ENCODE measurements at places on chromosomes 4 and X.

DNA sequence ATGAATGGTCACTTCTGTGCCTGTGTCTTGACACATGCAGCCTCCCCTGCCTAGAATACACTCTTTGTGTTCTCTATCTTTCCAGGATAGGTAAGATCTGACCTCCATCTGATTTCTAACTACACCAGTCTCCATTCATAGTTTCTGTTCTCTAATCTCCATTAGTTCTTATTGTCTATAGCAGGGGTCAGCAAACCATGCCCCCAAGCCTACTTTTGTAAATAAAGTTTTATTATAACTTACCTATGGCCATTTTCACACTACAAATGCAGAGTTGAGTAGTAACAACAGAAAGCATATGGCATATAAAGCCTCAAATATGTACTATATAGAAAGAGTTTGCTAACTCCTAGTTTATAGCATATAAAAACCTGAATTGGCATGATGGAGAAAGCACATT, 37.6 kb upstream of the H2AZ1 start:
- DNase-seq: no peak

DNA sequence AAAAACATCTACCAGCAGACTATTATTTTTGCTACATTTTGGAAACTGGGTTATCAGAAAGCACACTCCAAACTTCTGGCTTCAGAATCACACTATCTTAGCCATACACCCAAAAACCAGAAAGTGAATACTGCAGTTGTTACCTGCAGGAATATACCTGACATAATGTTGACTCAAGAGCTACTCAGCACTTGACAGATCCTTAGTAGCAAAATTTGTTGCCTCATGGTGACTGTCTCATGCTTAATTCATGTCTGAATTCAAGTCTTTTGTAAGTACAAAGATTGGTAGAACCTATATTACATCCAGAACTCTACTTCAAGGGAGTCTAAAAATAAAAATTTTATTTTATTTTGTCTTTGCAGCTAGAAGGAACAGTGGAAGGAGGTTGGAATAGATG, 140.2 kb upstream of the GYPA start:
- no peak for DNase-seq

DNA sequence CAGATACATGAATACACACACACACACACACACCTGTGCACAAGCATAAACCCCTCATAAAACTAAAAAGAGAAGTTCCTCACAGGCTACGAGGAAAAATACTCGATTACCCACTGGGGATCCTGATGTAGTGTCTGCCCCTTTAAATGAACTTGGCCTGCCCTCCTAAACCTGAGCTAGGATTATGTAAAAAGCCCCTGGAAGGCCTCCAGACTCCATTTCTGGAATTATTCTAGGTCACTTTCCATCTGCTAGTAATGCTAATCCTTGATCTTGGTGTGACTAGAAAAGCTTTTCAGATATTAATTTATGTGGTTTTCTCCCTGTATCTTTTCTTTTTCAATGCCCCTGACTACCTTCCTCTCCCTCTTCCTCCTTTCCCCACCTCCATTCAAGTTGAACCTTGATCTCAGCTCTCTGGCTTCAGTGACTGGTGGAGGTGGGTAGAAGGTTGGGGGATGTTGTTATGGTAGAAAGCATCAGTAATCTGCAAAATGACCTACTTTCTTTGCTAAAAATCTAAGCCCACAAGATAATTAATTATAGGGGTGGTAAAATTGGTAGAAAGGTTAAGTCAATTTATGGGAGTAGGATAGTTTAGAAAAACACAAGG, 25.5 kb upstream of the ZNF330 start:
- no peak for DNase-seq

- no peak for DNase-seq
These were observed 18.1 kb downstream of the HMGB2 start for GRCh38 chr4:173316060-173316459.

DNA sequence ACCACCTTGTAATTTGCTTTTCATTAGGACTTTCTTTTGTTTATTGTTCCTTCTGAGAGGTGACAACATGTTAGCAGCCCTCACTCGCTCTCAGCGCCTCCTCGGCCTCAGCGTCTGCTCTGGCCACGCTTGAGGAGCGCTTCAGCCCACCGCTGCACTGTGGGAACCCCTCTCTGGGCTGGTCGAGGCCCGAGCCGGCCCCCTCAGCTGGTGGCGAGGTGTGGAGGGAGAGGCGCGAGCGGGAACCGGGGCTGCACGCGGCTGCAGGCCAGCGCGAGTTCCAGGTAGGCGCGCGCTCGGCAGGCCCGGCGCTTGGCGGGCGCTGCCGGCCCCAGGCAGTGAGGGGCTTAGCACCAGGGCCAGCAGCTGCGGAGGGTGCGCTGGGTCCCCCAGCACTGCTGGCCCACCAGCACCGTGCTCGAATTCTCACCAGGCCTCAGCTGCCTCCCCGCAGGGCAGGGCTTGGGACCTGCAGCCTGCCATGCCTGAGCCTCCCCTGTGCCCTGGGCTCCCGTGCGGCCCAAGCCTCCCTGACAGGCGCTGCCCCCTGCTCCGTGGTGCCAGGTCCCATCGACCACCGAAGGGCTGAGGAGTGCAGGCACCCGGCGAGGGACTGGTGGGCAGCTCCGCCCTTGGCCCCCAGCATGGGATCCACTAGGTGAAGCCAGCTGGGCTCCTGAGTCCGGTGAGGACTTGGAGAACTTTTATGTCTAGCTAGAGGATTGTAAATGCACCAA, 9.2 kb upstream of the AP1AR start:
- DNase-seq: no peak

DNA sequence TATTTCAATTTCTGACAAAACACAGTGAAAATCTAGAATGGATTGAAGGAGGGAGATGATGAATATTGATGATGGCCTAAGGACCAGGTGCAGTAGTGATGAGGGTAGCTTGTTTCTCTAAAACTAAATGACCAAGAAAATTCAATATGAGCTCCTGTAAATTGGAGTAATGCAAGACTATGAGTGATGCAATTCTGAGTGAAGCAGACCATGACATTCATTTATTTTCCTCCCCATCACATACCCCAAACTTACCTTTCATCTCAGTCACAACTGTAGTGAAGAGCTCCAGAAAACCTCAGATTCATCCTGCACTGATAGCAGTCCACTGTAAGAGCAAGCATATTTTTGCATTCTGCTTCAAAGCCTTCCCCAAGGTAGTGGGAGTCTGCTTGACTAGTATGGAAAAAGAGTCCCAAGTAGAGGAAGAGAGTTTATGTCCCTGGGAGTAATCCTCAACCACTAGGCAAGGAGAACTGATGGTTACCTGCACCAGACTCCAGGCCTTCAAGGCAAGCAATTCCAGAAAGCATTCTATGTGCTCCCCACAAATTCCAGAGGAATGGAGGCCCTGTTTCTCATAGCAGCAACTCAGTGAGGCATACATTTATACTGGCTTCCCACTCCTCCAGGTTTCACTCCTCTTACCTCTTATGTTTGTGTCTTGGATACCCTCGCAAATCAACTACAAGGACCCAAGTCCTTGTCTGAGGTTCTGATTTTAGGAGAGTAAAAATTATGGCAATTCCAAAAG, 47.2 kb downstream of the CXCL1 start:
- no peak for DNase-seq

- DNase-seq: no peak
These were observed 1.4 kb upstream of the PTPN13 start for GRCh38 chr4:86592553-86593249.

DNA sequence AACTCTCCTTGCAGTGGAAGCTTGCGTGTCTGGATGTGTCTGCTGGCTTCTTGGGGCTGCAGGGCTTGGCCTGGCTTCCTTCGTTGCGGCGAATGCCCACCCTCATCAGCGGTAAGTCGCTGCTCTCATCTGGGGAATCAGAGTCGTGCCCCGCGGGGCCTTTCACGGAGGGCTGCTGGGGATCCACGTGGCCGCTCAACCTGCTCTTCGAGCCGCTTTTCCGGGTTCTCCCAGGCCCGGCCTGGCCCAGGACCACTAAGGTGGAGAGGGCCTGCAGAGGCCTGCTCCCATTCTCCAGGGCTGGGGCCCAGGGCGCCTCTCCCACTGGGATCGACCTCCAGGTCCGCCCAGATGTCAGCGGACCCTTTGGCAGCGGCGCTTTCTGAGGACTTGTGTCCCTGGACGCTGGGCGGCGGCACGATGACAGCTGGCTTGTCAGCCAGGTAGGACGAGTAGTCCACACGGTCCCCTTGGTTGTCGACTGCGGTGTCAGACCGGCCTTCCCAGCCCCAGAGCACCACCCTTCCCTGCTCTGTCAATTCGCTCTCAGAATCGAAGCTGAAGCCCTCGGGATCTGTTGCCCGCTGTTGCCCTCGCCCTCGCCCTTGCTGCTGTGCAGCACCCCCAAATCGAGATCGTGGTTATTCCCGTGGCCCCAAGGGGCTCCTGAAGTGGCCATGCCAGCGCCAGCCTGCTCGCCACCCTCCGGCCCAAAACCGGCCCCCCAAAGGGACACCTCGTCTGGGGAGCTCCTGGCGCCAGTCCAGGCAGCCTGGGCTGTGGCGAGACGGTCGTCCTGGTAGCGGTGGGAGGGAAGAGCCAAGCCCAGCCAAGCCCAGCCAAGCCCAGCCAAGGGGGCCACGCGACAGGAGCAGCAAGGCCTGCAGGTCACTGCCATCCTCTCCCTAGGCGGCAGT, 37.8 kb upstream of the NHSL2 start:
- DNase-seq: no peak

DNA sequence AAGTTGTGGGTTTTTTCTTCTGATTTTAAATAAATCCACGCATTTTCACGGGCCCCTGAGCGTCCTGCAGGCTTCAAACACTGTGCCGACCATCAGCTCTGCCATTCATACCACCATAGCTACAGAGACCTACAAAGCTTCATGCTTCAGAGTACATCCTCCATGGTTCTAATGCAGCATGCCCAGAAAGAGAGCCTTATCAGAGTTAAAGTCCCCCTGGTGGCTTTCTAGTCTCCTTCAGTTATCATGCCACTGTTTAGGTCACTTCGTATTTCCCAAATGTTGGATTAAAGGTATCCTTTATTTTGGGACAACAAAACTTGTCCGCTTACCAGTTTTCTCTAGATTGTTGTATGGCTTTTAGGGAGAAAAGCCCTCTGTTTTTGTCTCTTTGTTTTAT, 66.7 kb upstream of the VCX2 start:
- DNase-seq: no peak

DNA sequence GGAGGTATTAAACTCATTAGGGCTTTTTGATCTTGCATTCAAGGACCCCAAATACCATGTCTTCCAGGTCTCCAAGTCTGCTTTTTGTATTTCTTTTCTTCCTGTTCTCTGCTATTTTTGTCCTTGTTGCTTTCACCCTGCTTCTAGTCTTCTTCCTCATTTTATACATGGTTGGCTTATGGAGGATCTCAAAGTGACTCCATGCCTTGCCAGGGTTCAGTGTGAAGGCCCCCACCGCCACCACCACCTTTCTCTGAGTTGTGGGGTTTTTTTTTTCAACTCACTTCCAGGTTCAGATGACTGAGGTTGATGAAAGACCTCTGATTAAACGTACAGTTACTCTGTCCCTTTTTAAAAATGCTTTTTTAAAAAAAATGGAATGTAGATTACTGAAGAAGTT, 96.3 kb downstream of the MAML3 start:
- DNase-seq: no peak

GRCh38 chr4:159006202-159006601, 96.7 kb upstream of the RAPGEF2 start:
- no peak for DNase-seq

DNA sequence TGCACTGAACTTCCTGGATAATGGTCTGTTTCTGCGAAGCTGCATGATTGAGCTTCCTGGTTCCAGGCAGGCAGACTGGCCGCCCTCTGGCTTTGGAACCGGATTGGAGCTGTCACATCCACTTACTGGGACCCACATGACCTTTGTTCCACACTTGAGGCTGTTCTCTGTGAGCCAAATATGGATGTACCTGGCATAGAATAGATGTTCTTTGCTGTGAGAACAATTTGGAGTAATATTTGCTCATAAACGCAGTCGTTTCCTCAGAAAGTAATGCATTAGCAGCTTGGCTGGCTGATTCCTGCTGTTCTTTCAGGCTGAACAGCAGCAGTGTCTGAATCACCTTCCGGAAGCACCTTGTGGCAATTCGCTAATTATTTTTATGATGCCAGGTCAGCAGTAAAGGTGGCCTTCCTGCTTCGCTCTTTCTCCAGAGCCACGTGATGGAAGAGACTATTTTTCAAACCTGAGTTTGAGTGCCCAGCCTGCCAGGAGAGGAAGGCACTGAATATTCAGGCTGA, 78.1 kb upstream of the BOD1L1 start:
- DNase-seq: no peak

- DNase-seq: no peak
These were observed 5.2 kb upstream of the PITX2 start for GRCh38 chr4:110627977-110628662.

DNA sequence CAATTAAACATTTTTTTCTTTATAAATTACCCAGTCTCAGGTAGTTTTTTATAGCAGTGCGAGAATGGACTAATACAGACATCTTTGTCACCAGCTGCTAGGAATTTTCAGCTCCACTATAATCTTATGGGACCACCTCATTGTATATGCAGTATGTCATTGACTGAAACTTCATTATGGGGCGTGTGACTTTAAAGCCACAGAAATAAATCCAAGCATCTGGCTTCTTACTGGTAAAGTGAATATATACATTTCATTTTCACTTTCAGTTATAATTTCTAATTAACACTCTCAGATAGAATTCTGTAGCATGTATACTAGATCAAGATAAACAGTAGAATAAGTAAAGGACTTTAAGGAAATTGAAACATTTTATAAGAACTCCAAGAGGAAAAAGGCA, 21.9 kb downstream of the IL15 start:
- DNase-seq: no peak

DNA sequence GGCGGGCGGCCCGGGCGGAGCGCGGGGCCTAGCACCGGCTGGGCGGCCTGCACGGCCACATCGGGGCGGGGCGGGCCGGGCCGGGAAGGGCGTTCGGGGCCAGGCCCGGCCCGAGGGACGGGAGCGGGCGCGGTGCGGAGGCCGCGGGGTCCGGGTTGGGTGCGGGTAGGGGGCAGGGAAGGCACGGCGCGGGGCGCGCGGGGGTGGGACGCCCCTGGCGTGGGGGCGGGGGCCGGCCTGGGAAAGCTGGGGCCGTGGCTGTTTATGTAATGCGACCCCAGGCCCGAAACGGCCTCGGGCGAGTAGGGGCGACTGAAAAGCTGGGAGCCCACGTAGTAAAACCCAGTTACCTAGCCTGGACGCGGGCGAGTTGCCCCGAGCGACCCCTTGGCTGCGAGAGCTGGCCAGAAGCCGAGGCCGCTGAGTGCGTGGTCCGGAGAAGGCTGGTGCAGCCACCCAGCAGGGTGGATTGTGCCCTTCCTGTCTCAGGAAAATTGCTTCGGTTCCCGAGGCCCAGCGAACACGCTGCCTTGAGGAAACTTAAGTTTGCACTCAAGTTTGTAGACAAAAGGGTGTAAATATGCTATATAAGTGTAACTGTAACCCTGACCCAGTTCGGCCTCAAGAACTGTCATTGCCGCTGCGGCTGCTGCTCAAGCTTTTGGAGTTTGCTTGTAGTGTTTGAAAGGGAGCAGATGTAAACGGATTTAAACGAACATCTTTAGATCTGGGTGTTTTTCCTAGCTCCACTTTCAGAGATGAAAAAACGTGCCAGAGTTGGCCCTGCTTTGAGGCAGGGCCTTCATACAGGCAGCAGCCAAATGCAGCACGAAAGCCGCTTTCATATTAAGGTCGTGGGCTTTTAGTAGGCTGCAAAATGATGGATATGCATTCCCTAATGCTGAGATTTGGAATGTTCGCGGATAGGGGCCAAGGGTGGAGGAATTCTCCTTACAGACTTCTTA, 674 bp downstream of the SEC24B start:
- DNase-seq: peak; percentile 51

Measured in DND-41 (cell line).